ENCODE measurements at places on chromosomes 7 and 10.

GRCh38 chr7:123974326-123974908 lies 49.4 kb downstream of the SPAM1 start:
- no peak for DNase-seq

- no peak for DNase-seq
Observed at GRCh38 chr7:122746948-122747347, 44.2 kb upstream of the RNF148 start.

GRCh38 chr10:31605861-31606525 lies 287.0 kb downstream of the ZEB1 start:
- no peak for DNase-seq

GRCh38 chr10:131841131-131841660 lies 59.6 kb upstream of the PPP2R2D start:
- no peak for DNase-seq

GRCh38 chr10:28761084-28761846 lies 83.9 kb downstream of the BAMBI start:
- DNase-seq: no peak

DNA sequence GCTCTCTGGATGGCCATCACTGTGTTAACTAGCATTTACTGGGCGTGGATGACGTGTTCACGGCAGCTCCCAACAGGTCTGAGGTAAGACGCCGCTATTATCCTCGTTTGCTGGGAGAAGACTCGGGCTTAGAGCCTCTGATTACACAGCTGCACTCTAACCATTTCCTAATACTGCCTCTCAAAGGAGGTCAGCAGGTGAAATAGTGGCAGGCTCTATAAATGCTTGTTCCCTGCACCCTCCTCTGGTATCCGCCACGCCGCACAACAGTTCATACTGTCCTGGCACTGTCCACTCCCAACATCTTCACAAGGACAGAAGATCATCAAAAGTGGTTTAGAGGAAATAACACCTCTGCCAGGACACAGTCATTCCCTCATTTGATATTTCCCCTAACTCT lies 28.3 kb downstream of the HIPK2 start:
- DNase-seq: no peak

GRCh38 chr10:4763960-4764428 lies 62.0 kb upstream of the AKR1E2 start:
- peak; percentile 78 for DNase-seq

DNA sequence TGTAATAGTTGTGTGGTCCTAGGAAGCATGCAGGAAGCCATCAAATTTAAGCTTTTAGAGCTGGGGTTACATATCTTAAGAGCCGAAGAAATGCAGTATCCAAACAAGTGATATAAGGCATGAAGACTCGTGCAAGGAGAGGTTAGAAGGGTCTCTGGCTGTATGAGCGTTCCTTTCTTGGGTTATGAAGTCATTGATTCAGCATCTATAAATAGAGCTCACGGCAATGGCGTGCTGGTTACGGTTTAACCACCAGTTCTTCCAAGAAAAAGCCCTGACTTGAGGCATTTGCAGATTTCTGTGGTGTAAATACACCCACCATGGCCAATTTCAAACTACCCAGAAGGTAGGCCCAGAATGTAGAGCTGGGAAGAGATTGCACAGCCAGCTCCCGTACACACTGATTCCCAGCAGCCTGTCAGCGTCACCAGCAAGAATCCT lies 72.0 kb upstream of the KAT6B start:
- DNase-seq: no peak

DNA sequence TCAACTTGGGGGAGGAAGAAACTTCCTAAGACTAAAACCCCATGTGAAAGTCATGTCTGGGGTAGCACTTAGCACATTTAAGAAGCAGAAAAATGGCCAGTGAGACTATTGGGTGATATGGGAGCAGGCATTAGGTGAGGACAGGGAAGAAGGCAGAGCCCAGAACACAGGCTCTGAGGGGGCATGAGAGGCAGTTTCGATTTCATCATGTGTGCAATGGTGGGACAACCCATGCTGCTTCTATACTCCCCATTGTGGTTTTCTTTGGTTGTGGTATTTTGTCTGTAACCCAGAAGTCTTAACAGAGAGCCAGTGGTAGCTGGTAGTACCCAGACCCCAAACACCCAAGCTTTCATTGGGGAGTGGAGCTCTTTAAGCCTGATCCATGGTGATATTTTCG lies 752.0 kb downstream of the GRID1 start:
- DNase-seq: no peak

DNA sequence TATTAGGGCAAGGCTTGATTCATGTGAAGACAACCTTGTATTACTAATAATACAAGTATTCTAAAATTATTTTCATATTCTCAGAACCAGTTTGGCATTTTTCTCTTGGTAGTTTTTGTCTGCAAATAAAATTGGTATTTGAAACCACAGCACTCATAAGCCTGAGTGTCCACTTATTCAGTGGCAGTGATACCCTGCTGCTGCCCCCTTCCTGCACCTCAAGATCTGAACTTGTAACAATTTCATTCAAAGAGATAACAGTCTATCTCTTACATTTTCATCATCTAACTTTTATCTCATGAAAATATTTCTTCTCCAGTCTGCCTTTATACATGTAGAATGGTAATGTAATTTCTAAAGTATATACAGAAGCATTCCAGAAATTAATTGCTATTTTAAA lies 9.3 kb downstream of the TFAM start:
- DNase-seq: no peak

GRCh38 chr10:70850097-70850496 lies 34.3 kb downstream of the SGPL1 start:
- DNase-seq: no peak

DNA sequence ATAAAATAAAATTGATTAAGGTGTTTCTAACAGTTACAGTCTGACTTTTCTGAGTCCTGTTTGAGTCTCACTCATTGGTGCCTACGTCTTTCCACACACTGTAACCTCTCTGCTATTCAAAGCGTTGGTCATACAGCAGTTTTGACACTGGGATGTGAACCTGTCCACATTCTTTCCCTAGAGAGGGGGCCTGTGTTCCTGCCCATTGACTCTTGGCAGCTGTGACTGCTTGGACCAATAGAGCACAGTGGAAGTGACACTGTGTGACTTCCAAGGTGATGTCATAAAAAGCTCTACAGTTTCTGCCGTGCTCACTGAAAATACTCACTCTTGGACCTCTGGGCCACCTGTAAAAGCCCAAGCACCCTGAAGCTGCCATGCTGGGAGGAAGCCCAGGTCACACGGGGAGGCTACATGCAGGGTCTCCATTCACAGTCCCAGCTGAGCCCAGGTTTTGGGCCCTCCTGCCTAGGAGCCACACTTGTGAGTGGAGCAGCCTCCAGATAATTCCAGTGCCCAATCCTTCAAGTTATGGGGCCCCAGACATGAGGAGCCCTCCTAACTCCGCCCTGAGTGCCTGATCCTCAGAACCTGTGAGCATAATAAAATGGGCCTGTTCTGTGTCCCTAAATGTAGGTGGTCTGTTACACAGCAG lies 704 bp upstream of the ANTXRL start:
- DNase-seq: no peak

GRCh38 chr7:47807756-47808155 lies 140.5 kb downstream of the PKD1L1 start:
- DNase-seq: no peak

GRCh38 chr7:127081539-127081938 lies 171.2 kb downstream of the GRM8 start:
- no peak for DNase-seq

DNA sequence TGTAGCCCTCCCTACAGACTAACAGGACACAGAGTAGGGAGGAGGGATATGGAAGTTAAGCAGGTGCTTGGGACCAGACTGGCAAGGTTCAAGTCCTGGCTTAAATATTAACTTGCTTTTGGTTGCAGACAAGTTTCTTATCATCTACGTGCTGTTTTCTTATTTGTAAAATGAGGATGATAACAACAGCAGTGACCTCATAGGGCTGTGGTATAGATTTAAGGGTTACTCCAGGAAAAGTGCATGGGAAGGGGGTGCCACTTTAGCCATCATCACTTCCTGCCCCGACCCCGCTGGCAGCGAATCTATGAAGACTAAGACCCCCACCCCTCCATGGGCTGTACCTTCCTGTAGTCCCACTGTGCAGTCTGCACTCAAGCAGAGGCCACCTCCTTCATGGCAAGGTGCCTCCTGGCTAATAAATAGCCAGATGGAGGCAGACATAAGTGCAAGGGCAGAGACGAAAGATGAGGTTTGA lies 250.2 kb downstream of the COBL start:
- DNase-seq: no peak

GRCh38 chr10:97538411-97538810 lies 34.2 kb upstream of the ANKRD2 start:
- DNase-seq: no peak

Data from GM04504 (cell line).